ENCODE measurements at places on chromosomes 5 and 9. TPM values are rescaled to one million over a fixed set of nuclear protein-coding genes. Genes with fewer than 3 reads are reported as not detected.

ANKRD20A1 gene
- 0.54 TPM for total RNA-seq

DRD1 gene
- total RNA-seq = 0.18 TPM

ANKH gene
- total RNA-seq = 61.8 TPM

TYRP1 gene
- total RNA-seq = 0.23 TPM

TNFSF15 gene
- total RNA-seq = not detected

PFDN1 gene
- 86.2 TPM for total RNA-seq

DNA sequence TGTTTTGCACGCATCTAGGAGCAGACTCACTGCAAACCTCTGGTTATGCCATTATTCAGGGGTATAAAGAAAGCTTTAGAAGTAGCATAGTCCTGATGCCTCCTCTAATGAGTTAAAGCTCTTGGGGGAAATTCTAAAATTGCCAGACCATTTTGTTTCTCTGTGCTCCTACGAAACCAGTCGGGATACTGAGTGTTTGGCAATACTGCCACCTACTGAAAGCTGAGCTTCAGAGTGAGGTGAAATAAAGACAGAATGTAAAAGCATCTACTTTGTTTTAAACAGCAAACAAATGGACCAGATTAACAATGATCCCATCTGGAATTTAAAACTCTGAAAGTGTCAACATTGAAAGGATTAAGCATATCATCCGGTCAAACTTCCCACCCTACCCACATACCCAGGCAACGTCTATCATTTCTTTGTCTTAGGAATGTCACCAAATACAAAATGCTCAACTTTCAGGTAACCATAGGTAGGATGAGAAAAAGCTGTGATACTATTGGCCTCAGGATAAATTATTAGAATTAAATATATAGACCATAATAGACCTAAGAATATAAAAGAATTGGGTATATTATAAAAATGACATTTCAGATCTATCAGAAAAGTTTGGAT, 77.8 kb upstream of the SHISAL2B start:
- H3K27ac ChIP-seq = no peak overlapping the region
- H3K36me3 ChIP-seq = no peaks in the 10 kb centered on the region
- no peak overlapping the region for H3K4me3 ChIP-seq

DNA sequence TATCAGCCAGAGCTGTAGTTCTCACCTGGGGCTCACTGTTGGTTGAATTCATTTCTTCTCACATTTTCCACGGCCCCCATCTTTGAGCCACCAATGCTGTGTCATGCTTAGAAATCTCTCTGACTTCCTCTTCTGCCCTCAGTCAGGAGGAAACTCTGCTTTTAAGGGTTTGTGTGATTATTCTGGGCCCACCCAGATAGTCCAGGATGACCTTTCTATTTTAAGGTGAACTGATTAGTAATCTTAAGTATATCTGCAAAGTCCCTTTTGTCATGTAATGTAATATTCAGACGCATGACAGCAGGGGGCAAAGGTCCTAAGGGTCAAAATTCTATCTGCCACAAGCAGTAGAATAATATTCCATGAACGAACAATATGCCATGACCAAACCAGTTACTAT, 88.4 kb downstream of the AK8 start:
- H3K27me3 ChIP-seq = peaks cover 2% of the 10 kb centered on the region
- H3K36me3 ChIP-seq = no peaks in the 10 kb centered on the region
- H3K4me3 ChIP-seq = no peak overlapping the region

GRCh38 chr9:78971540-78971939, 600.2 kb upstream of the TLE4 start:
- no peaks in the 10 kb centered on the region for H3K27me3 ChIP-seq
- no peak overlapping the region for H3K27ac ChIP-seq

DNA sequence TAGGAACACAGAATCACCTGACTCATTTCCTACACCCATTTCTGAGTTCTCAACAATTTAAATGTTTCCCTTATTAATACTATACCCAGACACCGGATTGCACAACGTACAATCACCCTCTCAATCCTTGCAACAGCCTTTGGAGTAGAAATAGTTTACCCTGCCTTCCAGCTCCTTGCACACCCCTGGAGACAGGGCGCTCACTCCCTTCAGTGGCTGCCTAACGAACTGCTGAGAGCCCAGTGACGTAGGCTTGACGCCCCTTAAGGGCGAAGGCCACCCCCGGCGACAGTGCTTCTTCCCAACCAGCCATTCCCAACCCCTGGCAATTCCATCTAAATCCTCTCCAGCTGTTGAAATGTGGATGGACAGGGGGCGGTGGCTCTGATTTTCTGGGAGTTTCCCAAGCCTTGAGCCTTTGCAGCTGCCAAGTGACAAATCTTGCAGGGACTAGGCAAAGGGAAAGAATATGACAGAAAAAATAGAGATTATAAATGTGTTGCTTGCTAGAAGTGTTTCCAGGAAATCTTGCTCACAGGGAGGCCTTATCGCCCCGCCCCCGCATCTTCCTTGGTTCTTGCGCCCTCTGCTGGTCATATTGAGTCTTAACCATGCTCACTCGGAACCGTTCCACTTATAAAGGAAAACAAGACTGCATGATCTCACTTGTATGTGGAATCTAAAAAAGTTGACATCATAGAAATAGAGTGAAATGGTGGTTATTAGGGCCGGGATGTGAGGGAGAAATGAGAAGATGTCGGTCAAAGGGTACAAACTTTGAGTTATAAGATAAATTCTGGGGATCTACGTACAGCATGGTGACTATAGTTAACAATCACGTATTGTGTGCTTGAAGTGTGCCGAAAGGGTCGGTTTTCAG, 7.6 kb upstream of the BARX1 start:
- DNase-seq = peak; percentile 76
- H3K27ac ChIP-seq = no peak overlapping the region
- H3K27me3 ChIP-seq = peaks cover 18% of the 10 kb centered on the region
- peaks cover 7% of the 10 kb centered on the region for H3K4me1 ChIP-seq
- H3K36me3 ChIP-seq = peaks cover under 1% of the 10 kb centered on the region
- H3K4me3 ChIP-seq = no peak overlapping the region

DNA sequence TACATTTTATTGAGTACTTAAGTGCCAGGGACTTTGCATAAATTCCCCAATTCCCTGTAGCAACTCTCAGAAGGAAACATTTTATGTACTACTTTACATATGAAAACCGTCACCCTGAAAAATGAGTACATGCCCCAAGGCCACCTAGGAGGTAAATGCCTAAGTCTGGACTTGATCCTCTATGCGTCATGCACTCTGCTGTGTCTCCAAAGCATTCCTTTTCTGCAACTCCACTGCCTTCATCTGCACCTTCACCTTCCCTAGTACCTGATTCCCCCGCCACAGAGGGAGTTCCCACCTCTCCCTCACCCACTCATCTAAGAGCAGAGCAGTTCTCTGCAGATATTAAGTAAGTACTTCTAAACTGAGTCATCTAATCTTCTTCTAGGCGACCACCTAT, 75.2 kb upstream of the HRH2 start:
- no peak overlapping the region for H3K4me3 ChIP-seq
- no peaks in the 10 kb centered on the region for H3K4me1 ChIP-seq
- peaks cover 2% of the 10 kb centered on the region for H3K27me3 ChIP-seq
- DNase-seq = no peak
- peaks cover 5% of the 10 kb centered on the region for H3K36me3 ChIP-seq
- no peak overlapping the region for H3K27ac ChIP-seq

GRCh38 chr9:7125231-7125630, 367.5 kb downstream of the KDM4C start:
- peaks cover 65% of the 10 kb centered on the region for H3K4me1 ChIP-seq
- DNase-seq = no peak
- H3K27me3 ChIP-seq = peaks cover 2% of the 10 kb centered on the region
- no peak overlapping the region for H3K4me3 ChIP-seq
- H3K36me3 ChIP-seq = peaks cover 4% of the 10 kb centered on the region
- H3K27ac ChIP-seq = no peak overlapping the region

GRCh38 chr9:120387257-120388002, 192.5 kb downstream of the CDK5RAP2 start:
- H3K36me3 ChIP-seq = peaks cover 9% of the 10 kb centered on the region
- H3K4me3 ChIP-seq = no peak overlapping the region
- DNase-seq = no peak
- no peaks in the 10 kb centered on the region for H3K4me1 ChIP-seq

DNA sequence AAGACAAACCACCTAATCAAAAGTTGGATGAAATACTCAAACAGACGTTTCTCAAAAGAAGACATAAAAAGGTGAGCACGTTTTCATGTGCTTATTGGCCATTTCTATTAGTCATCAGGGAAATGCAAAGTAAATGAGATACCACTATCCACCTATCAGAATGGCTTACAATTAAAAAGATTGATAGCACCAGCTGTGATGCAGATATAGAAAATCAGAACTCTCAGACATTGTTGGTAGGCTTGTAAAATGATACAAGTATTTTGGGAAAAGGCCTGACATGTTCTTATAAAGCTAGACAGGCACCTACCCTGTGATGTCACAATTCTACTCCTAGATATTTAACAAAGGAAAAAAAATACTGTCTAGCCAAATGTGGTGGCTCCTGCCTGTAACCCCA, 44.0 kb upstream of the SLC30A5 start:
- H3K4me1 ChIP-seq = no peaks in the 10 kb centered on the region
- H3K27ac ChIP-seq = no peak overlapping the region
- H3K4me3 ChIP-seq = no peak overlapping the region
- H3K36me3 ChIP-seq = no peaks in the 10 kb centered on the region
- DNase-seq = no peak
- no peaks in the 10 kb centered on the region for H3K27me3 ChIP-seq

- no peak overlapping the region for H3K27ac ChIP-seq
- H3K4me1 ChIP-seq = peaks cover 10% of the 10 kb centered on the region
- no peak overlapping the region for H3K4me3 ChIP-seq
- no peaks in the 10 kb centered on the region for H3K36me3 ChIP-seq
These were observed 190.1 kb upstream of the TBC1D2 start for GRCh38 chr9:98445576-98445975.

DNA sequence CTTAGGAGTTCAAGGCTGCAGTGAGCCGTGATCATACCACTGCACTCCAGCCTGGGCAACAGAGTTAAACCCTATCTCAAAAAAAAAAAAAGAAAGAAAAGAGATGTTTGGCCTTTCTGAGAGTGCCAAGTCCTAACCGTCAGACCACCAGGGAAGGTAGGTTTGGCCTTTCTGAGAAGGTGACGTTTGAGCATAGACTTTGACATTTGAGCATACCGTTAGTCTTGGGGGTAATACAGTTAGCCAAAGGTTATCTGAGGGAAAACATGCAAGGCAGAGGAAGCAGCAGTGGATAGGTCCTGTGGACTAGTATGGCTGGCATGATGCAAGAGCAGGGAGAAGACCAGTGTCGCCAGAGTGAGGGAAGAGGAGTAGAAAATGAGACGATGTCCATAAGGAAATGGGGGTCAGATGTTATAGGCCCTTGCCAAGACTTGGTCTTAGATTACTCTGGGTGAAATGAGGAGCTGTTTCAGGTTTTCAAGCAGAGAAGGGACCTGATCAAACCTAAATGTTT, 50.2 kb downstream of the HSDL2 start:
- H3K36me3 ChIP-seq = peaks cover 4% of the 10 kb centered on the region
- DNase-seq = no peak
- no peak overlapping the region for H3K27ac ChIP-seq
- no peaks in the 10 kb centered on the region for H3K4me1 ChIP-seq

- DNase-seq = no peak
- no peaks in the 10 kb centered on the region for H3K36me3 ChIP-seq
- no peak overlapping the region for H3K27ac ChIP-seq
- H3K4me3 ChIP-seq = no peak overlapping the region
- no peaks in the 10 kb centered on the region for H3K4me1 ChIP-seq
These were observed 772.0 kb upstream of the FAM174A start for GRCh38 chr5:99763021-99763774.

DNA sequence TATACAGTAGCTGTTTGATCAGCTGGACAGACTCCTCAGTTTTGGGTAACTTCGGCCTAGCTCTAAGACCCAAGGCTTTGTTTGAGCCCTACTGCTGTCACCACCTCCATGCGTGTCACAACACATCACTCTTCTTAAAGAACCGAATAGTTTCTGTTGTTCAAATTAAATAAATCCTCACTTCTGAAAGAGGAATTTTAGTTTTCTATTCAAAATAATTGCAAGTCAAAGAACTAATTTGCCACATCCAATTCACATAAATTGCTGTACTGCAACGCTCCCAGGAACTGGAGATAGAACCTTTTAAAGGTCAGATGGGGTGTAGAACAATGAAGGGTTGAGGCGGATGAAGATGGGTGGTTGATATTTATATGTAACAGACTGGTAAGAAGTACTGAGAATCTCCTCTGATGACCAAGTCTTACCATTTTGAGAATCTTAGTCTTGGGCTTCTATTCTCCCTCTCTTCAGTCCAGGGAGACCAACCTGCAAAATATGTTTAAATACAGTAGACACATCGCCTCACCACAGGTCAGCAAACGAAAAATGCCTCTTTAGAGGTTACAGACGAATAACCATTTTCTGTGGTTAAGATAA, 1.6 kb downstream of the NREP start:
- peaks cover 8% of the 10 kb centered on the region for H3K27me3 ChIP-seq
- H3K27ac ChIP-seq = peak overlapping the region; percentile 82
- H3K36me3 ChIP-seq = peaks cover 9% of the 10 kb centered on the region
- peak overlapping the region; percentile 98 for H3K4me3 ChIP-seq

- H3K27me3 ChIP-seq = peaks cover 7% of the 10 kb centered on the region
- H3K36me3 ChIP-seq = no peaks in the 10 kb centered on the region
- H3K27ac ChIP-seq = no peak overlapping the region
- H3K4me3 ChIP-seq = no peak overlapping the region
These were observed 24.5 kb upstream of the CRB2 start for GRCh38 chr9:123331346-123332060.

DNA sequence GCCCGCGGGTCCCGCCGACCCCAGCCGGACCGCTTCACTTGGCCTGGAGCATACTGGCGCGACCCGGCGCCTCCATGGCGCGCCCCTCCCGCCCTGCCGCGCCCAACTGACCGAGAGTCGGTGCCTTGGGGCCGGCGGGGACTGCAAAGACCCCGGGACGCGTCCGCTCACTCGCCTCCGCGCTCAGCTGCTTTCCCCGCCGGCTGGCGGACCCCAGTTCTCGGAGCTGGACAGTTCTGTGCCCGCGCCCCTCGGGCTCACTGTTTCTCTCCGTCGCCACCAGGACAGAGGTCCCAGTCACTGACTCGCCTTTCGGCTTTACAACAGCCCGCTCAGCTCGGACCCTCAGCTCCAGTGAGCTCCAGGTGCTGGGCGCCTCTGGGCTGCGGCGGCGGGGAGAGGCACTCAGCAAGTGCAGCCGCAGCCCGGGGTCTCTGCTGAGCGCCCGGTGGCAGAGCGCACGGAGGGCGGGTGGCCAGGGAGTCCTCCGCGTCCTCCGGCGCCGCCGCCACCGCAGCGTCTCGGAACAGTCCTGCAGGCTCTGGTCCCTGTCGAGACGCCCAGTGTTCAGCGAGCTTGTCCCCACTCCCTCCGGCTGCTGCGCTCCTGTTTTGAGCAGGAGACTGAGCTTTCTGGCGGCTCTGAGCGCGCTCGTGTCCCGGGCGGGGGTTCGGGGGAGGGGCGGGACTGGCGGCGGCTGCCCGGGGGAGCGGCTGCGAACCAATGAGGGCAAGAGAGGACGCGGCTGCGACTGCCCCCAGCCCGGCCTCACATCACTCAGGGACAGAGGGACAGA, at the start of gene SMIM32:
Gene SMIM32, minus strand, starts transcription at position 637 of the 796 bp plus-strand sequence. CDS start 638 bp downstream, outside the sequence.
- DNase-seq = peak; percentile 53
- H3K27ac ChIP-seq = no peak within 1 kb of the TSS
- peaks cover 10% of the 10 kb centered on the region for H3K4me1 ChIP-seq
- peak within 1 kb of the TSS; percentile 59 for H3K4me3 ChIP-seq
- peaks cover 16% of the 10 kb centered on the region for H3K27me3 ChIP-seq
- peaks cover 19% of the 10 kb centered on the region for H3K36me3 ChIP-seq

- DNase-seq = no peak
- no peak overlapping the region for H3K27ac ChIP-seq
- H3K4me1 ChIP-seq = peaks cover 5% of the 10 kb centered on the region
- H3K4me3 ChIP-seq = no peak overlapping the region
- H3K36me3 ChIP-seq = no peaks in the 10 kb centered on the region
- H3K27me3 ChIP-seq = no peaks in the 10 kb centered on the region
These were observed 93.4 kb downstream of the PLK2 start for GRCh38 chr5:58366461-58366860.
